ENCODE measurements at places on chromosomes 6 and 20.

DNA sequence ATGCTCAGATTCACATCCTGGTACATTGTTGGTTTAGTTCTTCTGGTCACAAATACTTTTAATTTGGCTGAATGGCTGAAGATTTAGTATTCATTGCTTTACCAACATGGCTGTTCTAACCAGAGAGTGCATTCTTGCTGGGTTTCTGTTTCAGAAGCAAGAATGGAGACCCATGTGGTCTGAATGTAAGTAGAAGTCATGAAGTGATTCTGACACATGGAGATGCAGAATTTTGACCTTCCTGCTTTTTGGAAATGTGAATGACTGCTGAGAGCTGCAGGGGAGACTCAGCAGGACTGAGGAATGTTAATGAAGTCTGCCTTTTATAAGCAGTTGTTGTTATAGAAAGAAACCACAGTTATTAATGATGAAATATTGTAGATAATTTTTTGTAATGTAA lies 576.1 kb upstream of the MARCKS start:
- DNase-seq = no peak

- no peak for DNase-seq
These were observed 158.3 kb upstream of the RUNX2 start for GRCh38 chr6:45169815-45170214.

DNA sequence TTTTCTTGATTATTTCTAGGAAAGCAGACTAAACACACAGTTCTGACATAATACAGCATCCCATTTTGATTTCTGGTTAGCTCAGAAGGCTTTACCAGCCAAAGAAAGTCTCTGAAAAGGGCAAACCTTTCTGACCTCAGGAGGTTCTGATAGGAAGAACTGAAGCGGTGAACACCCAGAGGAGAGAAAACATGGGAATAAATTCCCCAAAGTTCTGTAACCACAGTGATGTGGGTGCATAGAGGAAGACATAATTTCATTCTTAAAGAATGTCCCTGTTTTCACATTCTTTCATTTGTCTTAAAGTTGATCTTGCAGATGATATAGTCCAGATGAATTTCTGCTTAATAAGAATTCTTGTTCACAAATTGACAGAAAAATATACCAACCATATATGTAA lies 60.3 kb downstream of the RSPO3 start:
- no peak for DNase-seq

- no peak for DNase-seq
These were observed 6.8 kb upstream of the SPATS1 start for GRCh38 chr6:44335631-44336030.

- DNase-seq = no peak
These were observed 51.0 kb downstream of the SSR1 start for GRCh38 chr6:7261852-7262461.

All from stimulated activated CD4-positive, alpha-beta T cell treated with anti-CD3 and anti-CD28 coated beads, Interleukin-15, amount 100 ng/mL, for 1 hour (primary cell).